Activated CD4-positive, alpha-beta T cell treated with anti-CD3 and anti-CD28 coated beads, Interleukin-2, amount 50 U/mL, for 16 hours (primary cell): ENCODE measurements at places on chromosomes 4 and X.

DNA sequence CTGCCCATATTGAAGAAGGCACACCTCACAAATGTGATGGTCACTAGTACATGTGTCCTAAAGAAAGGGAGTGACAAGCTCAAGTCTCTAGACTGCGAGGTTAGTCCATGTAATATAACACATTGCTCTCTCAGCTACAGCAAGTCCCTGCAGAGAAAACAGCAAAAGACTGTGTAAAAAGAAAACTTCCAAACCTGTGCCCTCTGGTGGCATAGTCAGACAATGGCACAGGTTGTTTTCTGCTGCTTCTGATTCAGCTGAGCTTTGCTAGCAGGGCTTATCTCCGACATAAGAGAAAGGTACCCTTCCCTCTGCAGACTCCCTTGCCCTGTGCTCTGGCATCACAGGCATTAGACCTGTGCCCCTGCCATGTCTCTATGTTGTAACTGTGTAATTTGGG lies 1.4 kb upstream of the SERPINA7 start:
- no peak for DNase-seq

- DNase-seq, result no peak
Measured at GRCh38 chr4:165788686-165789463, 84.2 kb upstream of the TLL1 start.

GRCh38 chr4:17109126-17109525 lies 210.7 kb upstream of the LDB2 start:
- DNase-seq, result no peak

- DNase-seq, result no peak
Measured at GRCh38 chr4:107083-107443, 17.2 kb upstream of the ZNF718 start.

DNA sequence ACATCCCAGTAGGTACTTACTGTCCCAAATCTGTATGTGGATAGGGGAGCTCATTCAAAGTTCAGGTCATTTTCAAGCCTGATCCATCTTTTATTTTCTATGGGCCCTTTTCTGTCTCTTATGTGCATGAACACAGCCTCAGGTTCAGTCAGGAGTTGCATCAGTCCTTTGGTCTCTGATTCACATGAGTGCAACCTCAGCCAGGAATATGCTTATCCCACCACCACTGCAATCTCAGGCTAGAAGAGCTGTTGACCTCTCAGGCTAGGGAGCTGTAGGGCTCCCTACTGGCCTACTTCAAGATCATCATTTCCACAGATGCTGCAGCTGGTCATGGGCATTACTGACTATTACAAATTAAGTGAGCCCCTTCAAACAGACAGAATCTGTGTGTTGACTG lies 27.2 kb downstream of the AASDH start:
- DNase-seq, result no peak

GRCh38 chr4:65453398-65453797 lies 216.9 kb downstream of the EPHA5 start:
- DNase-seq, result no peak

DNA sequence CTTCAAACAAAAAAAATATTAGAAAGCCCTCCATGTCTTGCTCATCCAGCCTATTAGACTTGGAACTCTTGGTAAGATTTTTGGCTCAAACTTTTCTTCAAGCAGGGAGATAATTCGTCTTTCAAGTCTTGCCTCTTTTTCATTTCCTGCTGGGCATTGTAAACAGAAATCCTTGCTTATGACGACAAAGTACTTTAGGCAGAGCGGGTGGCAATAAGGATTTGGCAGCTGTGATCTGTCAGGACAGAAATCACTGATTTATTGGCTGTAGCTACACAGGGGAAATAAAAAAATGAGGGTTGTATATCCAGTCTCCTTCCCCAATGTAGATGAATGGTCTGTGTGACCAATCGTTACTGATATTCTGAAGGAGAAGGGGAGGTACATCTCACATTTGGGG lies 121.6 kb downstream of the SLC4A4 start:
- no peak for DNase-seq

GRCh38 chr4:3307060-3307459 lies 14.2 kb downstream of the RGS12 start:
- no peak for DNase-seq

- DNase-seq, result no peak
Measured at GRCh38 chr4:158850800-158851644, 82.2 kb downstream of the FNIP2 start.

- no peak for DNase-seq
Measured at GRCh38 chr4:26360864-26361263, 40.0 kb downstream of the RBPJ start.

DNA sequence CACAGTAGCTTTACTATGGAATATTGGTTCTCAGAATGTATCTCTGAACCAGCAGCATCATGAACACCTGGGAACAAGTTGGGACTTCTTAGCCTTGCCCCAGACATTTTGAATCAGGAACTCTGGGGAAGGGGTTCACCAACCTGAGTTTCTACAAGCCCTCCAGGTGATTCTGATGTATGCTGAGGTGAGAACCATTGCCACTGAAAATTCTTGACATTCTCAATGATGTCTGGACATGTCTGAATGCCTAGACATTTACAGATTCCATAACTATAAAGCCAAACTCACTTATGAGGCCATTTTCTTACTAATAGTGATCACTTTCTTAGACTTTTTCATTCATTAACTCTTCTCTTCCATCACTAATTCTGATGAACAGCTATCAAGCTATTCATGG lies 389.4 kb upstream of the FTHL17 start:
- DNase-seq, result no peak

DNA sequence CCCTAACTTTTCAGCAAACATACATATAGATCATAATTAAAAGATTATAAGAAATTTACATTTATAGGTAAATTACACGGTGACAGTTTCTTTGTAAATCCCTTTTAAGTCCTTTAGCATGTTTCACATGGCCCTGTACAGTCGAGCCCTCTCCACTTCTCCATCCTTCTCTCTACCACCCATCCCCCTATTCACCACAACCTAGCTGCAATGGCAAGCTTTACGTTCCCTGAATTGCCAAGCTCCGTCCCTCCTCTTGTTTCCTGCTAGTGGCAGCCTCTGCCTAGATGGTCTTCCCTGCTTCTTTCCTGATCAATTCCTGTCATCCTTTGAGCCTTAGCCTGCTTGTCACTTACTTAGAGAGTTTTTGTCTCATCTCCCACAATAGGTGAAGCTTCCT lies 116.2 kb downstream of the TMA16 start:
- no peak for DNase-seq

DNA sequence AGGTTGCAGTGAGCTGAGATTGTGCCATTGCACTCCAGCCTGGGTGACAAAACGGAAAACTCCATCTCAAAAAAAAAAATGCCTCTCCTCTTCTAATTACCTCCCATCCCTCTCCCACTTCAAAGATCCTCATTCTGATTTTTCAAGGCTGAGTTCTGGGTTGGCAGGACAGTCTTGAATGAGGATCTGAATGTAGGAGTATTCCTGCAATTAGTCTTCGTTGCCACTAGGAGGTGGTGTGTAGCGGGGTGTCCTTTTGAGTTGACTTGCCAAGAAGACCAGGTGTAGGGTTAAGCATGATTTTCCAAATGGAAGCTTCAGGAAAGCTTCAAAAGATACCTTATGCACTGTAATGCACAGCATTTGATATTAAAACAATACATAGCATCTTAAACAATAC lies 169.9 kb downstream of the ASMT start:
- DNase-seq, result no peak

DNA sequence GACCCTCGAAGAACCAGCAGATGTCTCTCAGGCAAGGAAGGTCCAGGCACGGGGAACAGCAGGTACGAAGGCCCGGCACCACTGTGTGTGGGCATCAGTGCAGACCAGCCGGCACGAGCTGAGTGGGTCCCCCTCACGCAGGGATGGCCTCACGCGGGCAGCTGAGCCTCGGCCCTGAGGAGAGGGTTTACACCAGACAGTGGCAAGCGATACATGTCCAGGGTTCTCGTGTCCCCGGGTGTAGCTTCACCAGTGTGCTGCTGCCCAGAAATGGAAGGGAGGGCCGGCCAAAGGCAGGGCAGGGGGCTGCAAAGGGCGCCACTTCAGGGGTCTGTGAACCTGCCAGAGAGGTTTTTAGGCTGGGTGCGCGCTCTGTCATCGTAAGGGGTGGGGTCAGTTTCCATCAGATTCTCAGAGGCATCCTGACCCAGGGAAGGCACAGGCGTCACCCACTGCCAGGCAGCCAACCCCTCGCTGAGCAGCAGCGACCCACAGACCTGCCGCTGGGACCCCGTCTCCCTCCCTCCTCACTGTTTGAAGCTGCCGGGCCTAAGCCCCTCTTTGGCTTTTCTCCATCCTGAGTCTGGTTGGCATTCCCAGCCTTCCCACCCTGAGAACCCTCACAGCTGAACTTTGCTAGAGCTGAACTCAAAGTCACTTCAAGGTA lies 107.0 kb downstream of the CPZ start:
- no peak for DNase-seq

GRCh38 chr4:121594796-121595526 lies 101.8 kb downstream of the ANXA5 start:
- no peak for DNase-seq

DNA sequence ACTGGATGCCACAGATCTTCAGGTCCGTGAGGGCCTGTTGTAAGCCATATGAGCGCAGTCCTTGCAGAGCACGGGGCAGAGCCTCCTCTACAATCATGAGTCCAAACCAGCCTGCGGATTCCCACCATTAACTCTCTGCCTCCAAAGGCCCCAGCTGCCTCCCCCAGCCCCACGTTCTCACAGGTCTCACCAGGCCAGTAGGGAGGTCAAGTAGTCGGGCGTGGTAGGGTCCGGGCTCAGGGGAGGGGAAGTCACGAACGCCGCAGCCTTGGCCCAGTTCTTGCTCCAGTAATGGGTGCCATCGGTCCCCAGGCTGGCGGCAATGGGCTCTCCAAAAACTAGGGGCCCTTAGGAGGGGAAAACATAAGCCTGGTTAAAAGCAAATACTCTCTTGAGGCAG lies 53.6 kb downstream of the CRMP1 start:
- DNase-seq, result no peak

- no peak for DNase-seq
Measured at GRCh38 chr4:56786955-56787354, 34.5 kb downstream of the SPINK2 start.

DNA sequence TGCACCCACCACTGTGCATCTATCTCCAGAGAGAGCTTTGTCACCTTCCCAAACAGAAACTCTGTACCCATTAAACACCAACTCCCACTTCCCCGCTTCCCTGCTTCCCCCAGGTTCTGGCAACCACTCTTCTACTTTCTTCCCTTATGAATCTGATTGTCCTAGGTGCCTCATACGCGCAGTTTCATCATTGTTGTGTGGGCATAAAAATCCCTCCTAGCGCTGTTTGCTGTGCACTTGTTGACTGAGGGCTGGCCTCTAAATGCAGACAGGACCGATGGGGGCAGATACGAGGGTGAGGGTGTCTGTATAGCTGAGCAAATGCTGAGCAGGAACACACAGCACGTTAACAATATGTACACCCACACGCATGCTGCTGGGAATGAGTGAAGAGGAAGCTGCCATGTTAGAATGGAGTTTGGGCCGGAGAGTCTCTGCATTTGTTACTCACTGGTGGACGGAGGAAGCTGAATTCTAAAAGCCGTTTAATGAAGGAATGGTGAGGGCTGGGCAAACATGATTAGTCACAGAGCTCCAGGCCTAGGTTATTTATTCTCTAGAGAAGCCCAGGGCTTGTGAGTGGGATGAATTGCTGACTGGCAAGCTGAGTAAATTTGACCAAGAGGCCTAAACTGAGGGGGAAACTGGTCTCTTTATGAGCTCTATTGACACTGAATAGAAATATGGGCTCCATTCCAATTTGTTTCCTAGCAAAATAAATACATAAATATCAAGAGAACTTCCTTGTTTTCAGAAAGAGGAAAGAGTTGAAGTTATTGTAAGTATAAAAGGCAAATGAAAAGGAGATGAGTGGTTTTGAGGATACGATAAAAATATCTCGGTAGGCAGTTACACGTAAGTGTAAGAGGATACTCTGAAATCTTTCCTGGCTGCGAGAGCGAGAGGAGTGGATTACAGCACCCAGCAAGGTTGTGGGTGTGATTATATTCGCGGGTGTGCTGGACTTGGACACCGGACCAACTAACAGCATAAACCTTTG lies 95.9 kb upstream of the RPS6KA3 start:
- no peak for DNase-seq

- no peak for DNase-seq
Measured at GRCh38 chr4:145934434-145935047, 4.1 kb downstream of the ZNF827 start.

DNA sequence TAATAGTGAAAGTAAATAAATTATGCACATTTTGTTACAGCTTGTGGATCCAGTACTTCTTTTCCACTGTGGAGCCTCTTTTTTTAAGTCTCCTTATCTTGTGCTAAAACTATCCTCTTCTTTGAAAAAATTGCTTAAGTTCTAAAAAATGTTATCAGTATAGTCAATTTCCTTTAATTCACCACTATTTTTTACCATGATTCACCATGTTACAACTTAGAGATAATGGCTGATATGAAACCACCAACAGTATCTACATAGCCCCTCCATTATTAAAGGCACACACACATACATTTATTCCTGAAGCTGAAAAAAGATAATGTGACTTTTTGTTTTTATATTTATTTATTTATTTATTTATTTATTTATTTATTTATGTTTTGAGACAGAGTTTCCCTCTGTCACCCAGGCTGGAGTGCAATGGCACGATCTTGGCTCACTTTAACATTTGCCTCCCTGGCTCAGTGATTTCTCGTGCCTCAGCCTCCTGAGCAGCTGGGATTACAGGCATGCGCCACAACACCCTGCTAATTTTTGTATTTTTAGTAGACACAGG lies 243.2 kb downstream of the SPOCK3 start:
- no peak for DNase-seq

DNA sequence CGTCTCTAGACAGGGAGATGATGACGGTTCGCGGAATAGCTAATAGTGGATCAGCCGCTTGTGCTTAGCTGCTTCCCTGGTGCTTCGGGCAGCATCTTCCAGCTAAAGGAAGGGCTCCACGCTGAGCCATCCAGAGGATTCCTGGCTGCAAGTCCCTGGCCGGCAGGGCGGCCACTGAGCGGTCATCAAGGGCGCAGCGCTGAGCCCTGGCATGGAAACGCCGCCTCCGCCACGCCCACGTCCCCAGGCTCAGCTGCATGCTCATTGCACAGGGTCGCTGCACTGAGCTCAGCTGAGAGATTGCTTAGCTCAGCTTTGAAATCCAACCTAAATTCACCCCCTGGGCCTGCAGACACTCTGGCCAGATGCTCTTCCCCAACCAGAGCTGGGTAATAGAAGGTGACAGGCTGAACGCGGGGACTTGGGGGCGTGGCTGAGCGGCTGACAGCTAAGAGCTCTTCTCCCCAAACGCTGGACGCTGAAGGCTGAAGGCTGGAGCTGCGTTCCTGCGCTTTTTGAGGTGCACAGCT lies 118.2 kb upstream of the KIT start:
- no peak for DNase-seq

- DNase-seq, result no peak
Measured at GRCh38 chr4:26804925-26805324, 55.7 kb upstream of the STIM2 start.
